ENCODE measurements at places on chromosomes 3 and 15.

GRCh38 chr15:22895465-22896190 is 57.2 kb downstream of the NIPA2 start:
- no peak for DNase-seq

DNA sequence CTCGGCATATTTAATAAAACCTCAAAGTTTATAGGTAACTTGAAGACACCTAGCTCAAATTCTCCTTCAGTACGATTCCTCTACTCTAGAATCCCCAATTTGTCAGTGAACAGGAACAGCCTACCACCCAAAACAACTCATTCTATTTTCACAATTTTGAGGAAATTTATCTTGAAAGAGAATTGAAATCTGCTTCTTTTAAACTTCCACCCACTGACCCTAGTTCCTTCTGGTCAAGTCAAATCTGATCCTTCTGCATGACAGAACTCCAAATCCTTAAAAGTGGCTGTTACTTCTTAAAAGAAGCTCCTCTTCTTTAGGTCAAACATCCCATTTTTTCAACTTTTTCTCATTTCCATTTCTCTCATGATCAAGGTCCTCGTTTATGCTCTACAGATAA is 4.4 kb downstream of the GABPB1 start:
- no peak for DNase-seq

- DNase-seq, result no peak
These were observed 259.7 kb upstream of the TPM1 start for GRCh38 chr15:62782896-62783295.

DNA sequence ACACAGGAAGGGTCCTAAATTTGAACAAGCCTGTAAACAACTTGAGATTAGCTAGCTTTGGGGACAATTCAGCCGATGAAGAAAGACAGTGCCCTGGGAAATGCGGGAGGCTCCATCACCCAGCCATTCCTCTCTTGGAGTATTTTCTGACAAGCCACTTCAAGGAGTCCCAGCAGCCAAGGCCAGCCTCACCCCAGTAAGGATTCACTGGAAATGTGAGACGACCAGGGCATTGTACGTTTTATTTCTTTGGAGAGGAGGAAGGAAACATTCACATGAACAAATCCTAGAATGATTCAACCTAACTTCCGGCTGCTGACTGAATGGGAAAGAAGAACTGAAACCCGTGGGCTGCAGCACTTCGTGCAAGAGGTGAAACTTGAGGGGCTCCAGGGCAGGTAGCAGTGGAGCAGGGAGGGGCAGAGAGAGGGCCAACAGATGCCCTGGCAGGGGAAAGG is 116.4 kb upstream of the ARHGEF3 start:
- no peak for DNase-seq

GRCh38 chr3:190132371-190132770 is 11.7 kb upstream of the P3H2 start:
- no peak for DNase-seq

- DNase-seq, result no peak
These were observed 28.4 kb upstream of the MYRIP start for GRCh38 chr3:39781025-39781424.

GRCh38 chr3:150132101-150132749 is 161.5 kb upstream of the PFN2 start:
- DNase-seq, result no peak

- DNase-seq, result no peak
These were observed 46.7 kb upstream of the ATP10A start for GRCh38 chr15:25909806-25910205.

Measured in effector memory CD4-positive, alpha-beta T cell (primary cell).